A549 treated with ZK216348 at 1 μM for 4 hours (cell line): ENCODE measurements at places on chromosomes 4 and X. TPM values are rescaled to one million over a fixed set of nuclear protein-coding genes. Genes with fewer than 3 reads are reported as not detected.

SPANXB1 gene
- 2.2 to 3.1 TPM (median 2.3 TPM) in 5 replicates for total RNA-seq

COL4A5 gene
- total RNA-seq = 9.5 to 17.3 TPM (median 12.8 TPM) in 5 replicates

GAR1 gene
- total RNA-seq = 36.7 to 55.6 TPM (median 43.0 TPM) in 5 replicates

EGF gene
- total RNA-seq = 0.09 to 1.3 TPM (median 0.24 TPM) in 5 replicates

COL25A1 gene
- total RNA-seq = not detected in 5 replicates

GRID2 gene
- not detected in 5 replicates for total RNA-seq

NCBP2L gene
- total RNA-seq = not detected in 5 replicates

MAGIX gene
- 1.3 to 3.7 TPM (median 3.6 TPM) in 5 replicates for total RNA-seq

SPIN3 gene
- total RNA-seq = 5.3 to 7.6 TPM (median 6.7 TPM) in 5 replicates

CXCL8 gene
- total RNA-seq = 3.6 to 20.1 TPM (median 9.4 TPM) in 5 replicates

SSX2 gene
- total RNA-seq = not detected in 5 replicates

SCFD2 gene
- 6.5 to 8.1 TPM (median 7.4 TPM) in 5 replicates for total RNA-seq

CNKSR2 gene
- 2.5 to 5.3 TPM (median 3.1 TPM) in 5 replicates for total RNA-seq

SLC16A2 gene
- total RNA-seq = 22.6 to 27.9 TPM (median 22.9 TPM) in 5 replicates

MAGEA8 gene
- total RNA-seq = not detected in 5 replicates

BDH2 gene
- 6.7 to 9.5 TPM (median 8.7 TPM) in 5 replicates for total RNA-seq

NR0B1 gene
- 26.1 to 36.6 TPM (median 26.9 TPM) in 5 replicates for total RNA-seq

LGI2 gene
- 0.06 to 0.38 TPM (median 0.22 TPM) in 5 replicates for total RNA-seq

AKAP14 gene
- total RNA-seq = not detected in 5 replicates

MAGEA10 gene
- not detected in 5 replicates for total RNA-seq

PNMA5 gene
- not detected in 5 replicates for total RNA-seq

EDA2R gene
- total RNA-seq = 10.7 to 14.9 TPM (median 12.2 TPM) in 5 replicates

FREM3 gene
- total RNA-seq = not detected in 5 replicates

MAGEB1 gene
- total RNA-seq = not detected in 5 replicates

PRR32 gene
- not detected in 5 replicates for total RNA-seq

SHROOM3 gene
- 6.8 to 13.9 TPM (median 11.1 TPM) in 5 replicates for total RNA-seq

BANK1 gene
- 0.65 to 1.0 TPM (median 0.73 TPM) in 5 replicates for total RNA-seq

RIBC1 gene
- total RNA-seq = 0.86 to 1.5 TPM (median 1.3 TPM) in 5 replicates

TRIM60 gene
- total RNA-seq = not detected in 5 replicates

KCND1 gene
- 0.92 to 1.6 TPM (median 1.2 TPM) in 5 replicates for total RNA-seq

TCEAL9 gene
- 86.8 to 241 TPM (median 103 TPM) in 5 replicates for total RNA-seq

KLB gene
- total RNA-seq = 0.06 to 0.14 TPM (median 0.11 TPM) in 5 replicates

DIPK2B gene
- total RNA-seq = not detected in 5 replicates

USP17L30 gene
- total RNA-seq = not detected in 5 replicates
